ENCODE measurements at places on chromosomes 5 and 9.

GRCh38 chr9:126669108-126669507 is 55.4 kb downstream of the LMX1B start:
- DNase-seq: no peak

DNA sequence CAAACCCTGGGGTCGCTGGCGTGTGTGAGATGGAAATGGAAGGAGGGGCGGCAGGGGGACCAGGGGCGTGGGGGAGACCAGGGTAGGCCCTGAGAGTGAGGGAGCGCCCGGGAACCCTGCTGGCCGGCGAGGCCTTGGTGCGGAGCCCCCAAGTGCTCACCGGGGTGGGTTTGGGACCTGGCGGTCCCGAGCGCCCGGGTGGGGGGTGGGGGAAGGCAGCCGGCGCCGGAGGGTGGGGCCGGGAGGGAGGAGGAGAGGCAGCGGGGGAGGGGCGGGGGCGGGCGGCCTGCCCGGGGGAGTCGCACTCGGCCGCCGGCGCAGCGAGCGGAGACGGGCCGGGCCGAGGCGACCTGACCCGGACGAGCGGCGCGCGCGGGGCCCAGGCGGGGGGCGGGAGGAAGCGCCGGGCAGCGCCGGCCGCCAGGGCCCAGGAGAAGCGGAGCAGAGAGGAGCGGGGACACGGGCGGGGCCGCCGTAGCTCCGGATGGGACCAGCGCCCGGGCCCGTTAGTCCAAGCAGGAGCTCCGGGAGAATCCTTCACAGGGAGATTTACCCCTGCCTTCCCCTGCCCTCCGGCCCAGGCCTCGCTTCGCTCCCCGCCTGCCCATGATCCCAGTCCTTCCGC is at the start of gene NPR2:
Gene NPR2, plus strand, starts transcription at position 295 of the 625 bp plus-strand sequence. CDS start 818 bp downstream, outside the sequence.
- no peak for DNase-seq

DNA sequence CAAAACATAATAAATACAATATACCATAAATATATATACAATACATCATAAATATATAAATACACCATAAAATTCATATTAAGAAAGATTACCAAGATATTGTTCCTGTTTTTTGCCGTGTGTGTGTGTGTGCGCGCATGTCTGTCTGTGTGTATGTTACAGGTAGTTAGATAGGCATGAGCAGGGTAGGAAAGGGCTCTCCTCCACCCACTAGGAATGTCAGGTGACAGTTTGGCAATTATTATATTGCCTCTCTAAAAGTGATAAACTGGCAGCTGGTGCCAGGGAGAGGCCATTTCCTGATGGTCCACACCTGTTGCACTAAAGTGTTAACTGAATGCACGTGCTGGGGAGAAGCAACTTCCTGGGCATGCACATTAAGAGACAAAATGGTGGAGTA is 232.8 kb downstream of the ADAMTS6 start:
- no peak for DNase-seq

DNA sequence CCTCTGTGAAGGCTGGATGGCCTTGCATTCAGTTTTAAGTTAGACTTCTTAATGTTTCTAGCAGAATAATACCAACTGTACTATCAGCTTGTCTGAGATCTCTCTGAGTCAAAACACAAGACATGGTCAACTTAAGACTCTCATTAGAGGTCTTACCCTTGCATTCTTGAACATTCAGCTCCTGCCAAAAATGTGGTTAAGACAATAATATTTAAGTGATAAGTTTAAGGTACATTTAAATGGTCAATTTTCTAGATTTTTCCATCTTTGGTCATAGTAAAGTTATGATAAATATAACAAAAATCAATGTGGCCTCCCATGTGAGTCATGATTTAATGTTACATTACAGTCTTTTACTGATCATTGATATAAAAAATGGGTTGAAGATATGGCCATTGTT is 75.0 kb downstream of the NR2F1 start:
- no peak for DNase-seq

DNA sequence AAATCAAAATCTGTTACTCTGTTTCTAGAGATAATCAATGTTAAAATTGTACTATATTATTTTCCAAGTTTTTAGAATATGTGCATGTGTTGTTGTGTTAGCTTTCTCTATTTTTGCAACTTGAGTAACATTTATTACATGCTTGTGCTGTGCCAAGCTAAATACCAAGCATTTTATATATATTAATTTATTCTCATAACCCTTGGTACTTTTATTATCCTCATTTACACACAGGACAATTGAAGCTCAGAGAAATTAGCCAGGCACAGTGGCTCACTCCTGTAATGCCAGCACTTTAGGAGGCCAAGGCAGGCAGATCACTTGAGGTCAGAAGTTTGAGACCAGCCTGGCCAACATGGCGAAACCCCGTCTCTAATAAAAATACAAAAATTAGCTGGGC is 254.0 kb upstream of the DMRT1 start:
- no peak for DNase-seq

DNA sequence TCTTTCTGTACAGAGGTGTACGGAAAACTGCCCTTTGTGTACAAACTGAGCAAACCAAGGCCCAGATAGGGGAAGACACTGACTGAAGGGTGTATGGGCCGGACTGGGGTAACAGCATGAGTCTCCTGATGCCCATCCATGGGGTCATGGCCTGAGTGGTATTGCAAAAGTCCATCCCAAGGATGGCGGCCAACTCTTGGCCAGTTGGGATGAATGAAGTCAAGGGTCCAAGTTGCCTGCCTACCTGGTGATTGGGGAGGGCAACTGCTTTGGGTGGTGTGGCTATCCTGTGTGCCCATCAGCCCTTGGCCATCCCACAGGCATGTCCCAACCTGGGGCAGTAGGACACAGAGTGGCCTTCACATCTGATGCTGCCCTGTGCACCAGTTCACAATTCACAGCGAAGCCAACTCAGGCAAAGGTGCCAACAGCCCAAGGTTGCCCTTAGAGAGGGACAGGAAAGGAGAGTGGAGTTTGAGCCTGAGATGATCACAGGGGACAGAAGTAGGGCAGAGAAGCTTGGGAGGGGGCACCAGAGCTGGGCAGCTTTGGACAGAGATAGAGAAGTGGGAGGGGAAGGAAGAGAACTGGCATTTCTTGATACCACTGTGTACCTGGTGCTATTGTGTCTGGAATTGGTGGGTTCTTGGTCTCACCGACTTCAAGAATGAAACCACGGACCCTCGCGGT is 46.6 kb downstream of the COL15A1 start:
- no peak for DNase-seq
